ELF-1 (cell line): ENCODE measurements at places on chromosomes 16 and 17.

GRCh38 chr17:40014375-40014980 is 762 bp upstream of the CSF3 start:
- DNase-seq, result no peak

DNA sequence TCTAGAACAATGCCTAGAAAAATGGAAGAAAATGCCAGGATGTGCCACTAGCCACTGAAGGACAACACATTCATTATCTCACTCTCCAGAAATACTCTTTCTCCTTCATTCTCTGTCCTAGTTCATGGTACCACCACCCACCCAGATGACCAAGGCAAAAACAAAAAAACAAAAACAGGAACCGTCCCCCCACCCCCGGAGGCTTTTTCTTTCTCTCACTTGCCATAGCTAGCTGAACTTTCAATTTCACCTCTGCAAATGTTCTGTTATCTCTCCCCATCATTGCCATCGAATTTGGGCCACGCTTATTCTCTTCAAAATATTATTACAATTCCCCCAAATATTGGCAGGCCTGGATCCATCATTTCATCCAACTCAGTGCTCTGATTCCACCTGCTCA is 49.0 kb downstream of the SOX9 start:
- DNase-seq, result no peak

- no peak for DNase-seq
Measured at GRCh38 chr17:57294629-57295501, 38.5 kb downstream of the MSI2 start.

GRCh38 chr16:66605177-66605978 is 874 bp downstream of the CMTM3 start:
- DNase-seq, result peak; percentile 34

DNA sequence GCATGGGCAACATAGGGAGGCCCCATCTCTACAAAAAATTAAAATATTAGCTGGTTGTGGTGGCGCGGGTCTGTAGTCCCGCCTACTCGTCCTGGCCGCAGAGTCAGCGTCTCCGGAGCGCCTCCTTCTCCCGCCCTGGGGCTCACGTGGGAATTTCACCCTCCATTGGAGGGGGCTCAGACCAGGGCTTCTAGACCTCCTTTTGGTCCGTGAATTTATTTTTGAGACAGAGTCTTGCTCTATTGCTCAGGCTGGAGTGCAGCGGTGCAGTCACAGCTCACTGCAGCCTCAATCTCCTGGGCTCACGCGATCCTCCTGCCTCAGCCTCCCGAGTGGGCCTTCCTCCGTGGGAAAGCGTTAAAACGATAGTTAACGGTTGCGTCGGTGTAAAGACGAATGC is 394 bp upstream of the NME4 start:
- DNase-seq, result peak; percentile 59

- DNase-seq, result no peak
Measured at GRCh38 chr17:2433696-2434095, 32.8 kb upstream of the MNT start.

DNA sequence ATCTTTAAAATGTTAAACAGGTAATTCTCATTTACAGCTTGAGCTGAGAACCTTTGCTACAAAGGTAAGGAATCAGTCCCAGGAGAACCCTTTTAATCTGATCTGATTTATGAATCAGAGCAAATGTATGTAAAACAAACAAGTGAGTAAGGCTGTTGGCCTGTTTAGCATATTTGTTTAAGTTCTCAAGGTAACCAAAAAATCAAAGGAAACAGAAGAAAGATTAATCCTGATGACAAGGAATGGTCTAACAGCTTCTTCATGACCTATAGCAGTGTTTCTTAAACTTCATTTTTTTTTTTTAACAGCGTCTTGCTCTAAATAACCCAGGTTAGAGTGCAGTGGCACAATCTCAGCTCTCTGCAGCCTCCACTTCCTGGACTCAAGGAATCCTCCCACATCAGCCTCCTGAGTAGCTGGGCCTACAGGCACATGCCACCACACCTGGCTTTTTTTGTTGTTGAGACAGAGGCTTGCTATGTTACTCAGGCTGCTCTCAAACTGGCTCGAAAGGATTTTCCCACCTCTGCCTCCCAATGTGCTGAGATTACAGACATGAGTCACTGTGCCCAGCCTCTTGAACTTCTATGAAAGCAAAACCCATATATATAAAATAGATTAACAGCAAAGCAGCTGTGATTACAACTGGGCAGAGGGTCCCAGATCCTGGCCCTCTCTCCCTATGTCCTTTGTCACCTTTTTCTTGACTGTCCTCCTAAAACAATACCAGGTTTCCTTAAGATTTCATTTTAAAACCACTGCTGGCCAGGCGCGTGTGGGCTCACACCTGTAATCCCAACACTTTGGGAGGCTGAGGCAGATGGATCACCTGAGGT is 5.1 kb upstream of the JPT1 start:
- no peak for DNase-seq

GRCh38 chr17:65092262-65092661 is 35.7 kb upstream of the GNA13 start:
- no peak for DNase-seq

DNA sequence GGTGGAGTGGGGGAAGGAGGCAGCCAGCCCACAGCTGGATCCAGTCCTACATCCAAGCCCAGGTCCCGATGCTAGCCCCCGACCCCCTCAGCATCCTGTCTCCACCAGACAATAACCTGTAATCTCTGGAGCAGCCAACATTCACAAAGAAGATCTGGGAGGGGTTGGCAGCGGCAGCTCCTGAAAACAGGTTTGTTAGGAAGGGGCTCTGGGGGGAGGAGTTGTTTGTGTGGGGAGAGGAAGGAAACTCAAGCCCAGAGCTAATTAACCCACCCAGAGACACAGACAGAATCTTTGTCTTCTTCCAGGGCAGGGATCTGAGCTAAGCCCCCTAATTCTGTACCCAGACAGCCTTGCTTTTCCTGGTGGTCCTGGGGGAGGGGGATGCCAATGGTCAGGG is 4.6 kb upstream of the C17orf113 start:
- DNase-seq, result peak; percentile 50

GRCh38 chr17:19723964-19724363 is 7.6 kb upstream of the SLC47A2 start:
- no peak for DNase-seq

DNA sequence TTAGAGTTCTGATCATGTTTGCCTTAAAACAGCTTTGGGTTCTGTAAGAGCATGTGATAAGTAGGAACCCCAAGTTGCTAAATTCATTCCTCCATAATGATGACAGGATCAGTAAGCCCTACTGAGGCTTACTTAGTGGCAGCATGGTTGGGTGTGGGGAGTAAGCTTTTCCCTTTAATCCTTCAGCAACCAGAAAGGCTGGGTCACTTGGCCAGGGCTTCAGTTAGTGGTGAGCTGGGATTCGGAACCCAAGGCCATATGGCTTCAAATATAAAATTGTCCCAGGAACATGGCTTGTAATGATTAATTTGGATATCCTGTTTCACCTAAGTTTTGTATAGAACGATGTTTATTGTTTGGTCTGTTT is 850 bp downstream of the GINS3 start:
- peak; percentile 28 for DNase-seq

GRCh38 chr16:84738255-84739038 is 38.6 kb downstream of the USP10 start:
- DNase-seq, result peak; percentile 88

DNA sequence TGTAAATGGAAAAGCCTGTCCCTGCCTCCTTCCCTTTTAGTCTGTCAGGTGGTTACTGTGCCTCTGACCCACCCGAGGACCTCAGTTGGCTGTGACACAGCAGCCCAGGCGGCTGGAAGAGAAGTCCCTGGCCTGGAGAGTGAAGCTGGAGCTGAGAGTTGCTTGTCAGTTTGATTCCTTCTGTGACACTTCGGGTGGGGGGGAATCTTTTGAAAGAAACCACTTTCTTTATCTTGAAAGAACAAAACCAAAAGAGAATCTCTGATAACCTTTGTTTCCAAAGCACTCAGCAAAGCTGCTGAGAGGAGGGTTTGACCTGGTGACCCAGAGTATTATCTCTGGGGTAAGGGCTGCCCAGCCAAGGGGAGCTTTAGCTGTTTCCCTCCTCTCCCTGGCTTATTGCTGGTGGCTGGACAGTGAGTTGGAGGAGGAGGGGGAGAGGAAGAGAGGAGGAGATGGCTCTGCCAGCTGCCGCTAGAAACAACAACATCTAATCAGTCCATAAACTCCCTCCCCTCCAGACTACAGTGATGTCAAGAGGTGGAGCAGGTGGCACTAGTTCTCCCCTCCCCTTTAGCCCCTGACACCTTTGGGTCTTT is 34.0 kb downstream of the YPEL2 start:
- peak; percentile 71 for DNase-seq

DNA sequence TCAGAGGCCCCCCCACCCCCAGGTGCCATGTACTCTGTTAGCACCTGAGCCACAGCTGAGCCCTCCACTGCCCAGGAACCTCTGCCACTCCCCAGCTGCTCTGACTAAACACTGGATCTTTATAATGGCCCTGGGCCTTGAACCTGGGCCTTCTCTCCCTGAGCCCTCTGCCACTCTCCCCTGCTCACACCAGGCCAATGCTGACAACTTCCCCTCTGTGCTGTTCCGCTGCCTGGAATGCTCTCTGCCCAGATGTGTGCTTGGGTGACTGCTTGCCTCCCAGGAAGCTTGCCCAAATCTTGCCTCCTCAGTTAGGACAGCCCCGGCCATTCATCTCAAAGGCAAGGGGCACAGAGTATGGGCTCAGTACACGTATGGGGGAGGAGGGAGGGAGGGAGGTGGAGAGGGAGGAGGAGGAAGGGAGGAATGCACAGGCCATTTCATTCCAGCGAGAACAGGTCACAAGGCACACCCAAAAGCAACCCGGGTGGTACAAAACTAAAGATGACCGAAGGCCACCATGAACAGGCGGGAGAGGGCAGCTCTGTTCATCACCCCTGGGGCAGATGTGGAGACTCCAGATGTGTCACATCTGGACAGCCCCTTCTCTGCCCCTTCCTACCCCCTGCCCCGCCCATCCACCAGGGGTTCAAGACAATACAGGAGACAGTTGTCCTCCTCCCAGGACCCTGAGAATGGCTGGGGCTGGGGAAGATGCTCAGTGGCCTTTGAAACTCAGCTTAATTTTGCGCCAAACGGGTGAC is 15.3 kb upstream of the TNFRSF13B start:
- DNase-seq, result no peak

GRCh38 chr16:24853830-24854229 is 8.1 kb downstream of the SLC5A11 start:
- peak; percentile 20 for DNase-seq

GRCh38 chr16:13150181-13150885 is 248.9 kb downstream of the SHISA9 start:
- DNase-seq, result peak; percentile 4

- no peak for DNase-seq
Measured at GRCh38 chr16:84839956-84840355, 20.2 kb downstream of the CRISPLD2 start.

GRCh38 chr17:4086041-4086483 is 56.8 kb downstream of the ZZEF1 start:
- DNase-seq, result no peak

- DNase-seq, result no peak
Measured at GRCh38 chr16:56330476-56330875, 94.9 kb downstream of the AMFR start.

- peak; percentile 39 for DNase-seq
Measured at GRCh38 chr16:30369091-30369937, 980 bp downstream of the TBC1D10B start.

- no peak for DNase-seq
Measured at GRCh38 chr17:61815863-61816503, 47.3 kb downstream of the BRIP1 start.

- peak; percentile 71 for DNase-seq
Measured at GRCh38 chr16:2149630-2150417, 1.4 kb downstream of the RAB26 start.

DNA sequence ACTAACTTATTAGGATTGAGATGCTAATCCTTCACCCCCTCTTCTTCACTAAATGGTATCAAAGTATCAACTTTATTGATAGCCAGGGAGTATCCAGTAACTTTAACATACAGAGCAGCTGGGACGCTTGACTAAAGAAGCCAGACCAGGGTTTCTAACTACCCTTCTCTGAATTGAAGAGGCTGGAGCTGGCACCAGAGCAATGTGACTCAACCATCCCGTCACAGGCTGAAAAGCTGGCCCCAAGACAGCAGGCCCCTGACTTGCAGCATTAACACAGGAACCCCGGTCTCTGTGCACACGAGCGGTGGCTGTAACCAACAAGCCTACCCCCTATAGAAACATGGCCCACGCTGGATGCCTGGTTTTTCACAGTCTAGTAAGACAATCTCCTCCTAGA is 59.8 kb downstream of the ANKFN1 start:
- DNase-seq, result no peak

- DNase-seq, result peak; percentile 92
Measured at GRCh38 chr17:76276461-76277299, 11.5 kb downstream of the UBALD2 start.

GRCh38 chr16:89442588-89442987 is 47.8 kb downstream of the ANKRD11 start:
- peak; percentile 24 for DNase-seq

DNA sequence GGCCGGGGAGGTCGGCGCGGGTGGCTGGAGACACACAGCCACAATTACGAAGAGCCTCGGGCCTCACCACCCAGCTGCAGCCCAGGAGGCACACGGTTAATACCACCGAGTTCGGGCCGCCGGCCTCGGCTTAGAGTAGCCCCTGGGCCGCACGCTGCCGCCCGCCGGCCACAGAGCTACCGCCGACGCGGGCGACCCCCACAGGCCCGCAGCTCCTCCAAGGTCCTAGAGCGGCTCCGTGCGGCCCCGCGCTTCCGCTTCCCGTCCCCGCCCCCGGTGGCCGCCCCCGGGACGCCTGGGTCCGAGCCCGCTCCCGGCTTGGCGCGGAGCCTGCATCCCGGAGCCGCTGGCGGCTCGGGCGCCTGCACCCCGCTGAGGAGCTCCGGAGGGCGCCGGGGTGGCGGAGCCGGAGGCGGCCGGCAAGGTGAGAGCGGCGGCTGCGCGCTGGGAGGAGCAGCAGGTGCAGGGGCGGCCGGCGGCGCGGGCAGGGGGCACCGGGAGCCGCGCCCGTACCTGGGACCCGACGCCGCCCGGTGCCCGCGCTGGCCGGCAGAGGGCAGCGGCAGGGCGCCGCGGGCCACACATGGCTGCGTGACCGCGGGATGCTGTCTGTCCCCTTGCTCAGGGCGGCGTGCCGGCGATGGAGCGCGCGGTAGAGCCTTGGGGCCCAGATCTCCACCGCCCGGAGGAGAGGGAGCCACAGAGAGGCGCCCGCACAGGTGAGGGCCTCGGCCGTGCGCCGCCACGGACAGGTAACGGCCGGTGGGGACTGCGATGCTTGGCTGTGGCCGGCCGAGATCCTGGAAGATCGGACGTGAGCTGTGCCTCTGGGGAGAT is at the start of gene ZNF48:
Gene ZNF48 (plus strand): TSS at position 266 of the 837 bp plus-strand sequence. CDS start 375 bp downstream, at position 641.
- peak; percentile 91 for DNase-seq
